ENCODE measurements at places on chromosomes 12 and 14.
A peak's percentile ranks its signal among the peaks of the same experiment; 100 is the strongest.

GRCh38 chr14:32013083-32013482, 64.0 kb upstream of the ARHGAP5 start:
- peaks cover 13% of the 10 kb centered on the region for H3K27me3 ChIP-seq
- H3K4me1 ChIP-seq: no peaks in the 10 kb centered on the region
- no peak overlapping the region for H3K27ac ChIP-seq
- H3K4me3 ChIP-seq: no peak overlapping the region

- H3K36me3 ChIP-seq: no peaks in the 10 kb centered on the region
- no peak overlapping the region for H3K27ac ChIP-seq
- H3K4me3 ChIP-seq: no peak overlapping the region
- H3K27me3 ChIP-seq: no peaks in the 10 kb centered on the region
- DNase-seq: no peak
Measured at GRCh38 chr12:70691018-70691672, 53.9 kb upstream of the PTPRB start.

- no peak overlapping the region for H3K4me3 ChIP-seq
- H3K36me3 ChIP-seq: no peaks in the 10 kb centered on the region
- no peak overlapping the region for H3K27ac ChIP-seq
Measured at GRCh38 chr12:25904442-25904841, 54.0 kb upstream of the RASSF8 start.

DNA sequence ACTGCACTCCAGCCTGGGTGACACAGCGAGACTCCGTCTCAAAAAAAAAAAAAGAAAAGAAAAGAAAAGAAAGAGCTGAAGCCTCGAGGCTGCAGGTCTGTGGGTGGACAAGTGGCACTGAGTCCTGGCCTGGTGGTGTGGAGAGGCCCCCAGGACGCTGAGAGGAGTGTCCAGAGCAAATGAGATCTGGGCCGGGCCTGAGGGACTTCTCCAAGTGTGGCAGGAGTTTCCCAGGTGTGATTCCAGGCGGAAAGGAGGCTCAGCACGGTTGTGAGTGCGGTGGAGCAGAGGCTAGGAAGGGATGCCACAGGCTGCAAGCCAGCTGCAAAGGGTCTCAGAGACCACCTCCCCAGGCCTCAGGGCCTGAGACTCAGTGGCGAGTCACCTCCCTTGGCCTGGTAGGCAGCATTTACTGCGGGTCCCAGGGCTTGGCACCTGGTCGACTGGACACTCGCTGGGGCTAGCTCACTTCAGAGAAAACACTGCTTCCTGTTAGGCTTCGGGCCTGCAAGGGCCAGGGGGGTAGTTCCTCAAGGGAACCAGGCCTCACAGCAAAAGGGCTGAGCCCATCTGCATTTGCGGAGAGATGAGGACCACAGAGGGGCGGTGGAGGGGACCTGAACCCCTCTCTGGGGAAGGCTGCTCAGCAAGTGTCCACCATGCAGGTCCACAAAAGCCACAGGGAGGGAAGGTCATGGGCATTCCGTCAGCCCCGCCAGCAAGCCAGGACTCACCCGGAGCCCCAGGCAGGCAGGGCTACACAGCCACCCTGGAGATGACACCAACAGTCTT, 11.7 kb downstream of the TTC7B start:
- peaks cover 7% of the 10 kb centered on the region for H3K4me1 ChIP-seq
- H3K36me3 ChIP-seq: no peaks in the 10 kb centered on the region
- H3K27ac ChIP-seq: peak overlapping the region; percentile 69

- H3K27me3 ChIP-seq: peaks cover 28% of the 10 kb centered on the region
- no peak overlapping the region for H3K4me3 ChIP-seq
- DNase-seq: no peak
- H3K27ac ChIP-seq: no peak overlapping the region
- H3K36me3 ChIP-seq: no peaks in the 10 kb centered on the region
Measured at GRCh38 chr14:78157494-78158437, 12.4 kb upstream of the NRXN3 start.

DNA sequence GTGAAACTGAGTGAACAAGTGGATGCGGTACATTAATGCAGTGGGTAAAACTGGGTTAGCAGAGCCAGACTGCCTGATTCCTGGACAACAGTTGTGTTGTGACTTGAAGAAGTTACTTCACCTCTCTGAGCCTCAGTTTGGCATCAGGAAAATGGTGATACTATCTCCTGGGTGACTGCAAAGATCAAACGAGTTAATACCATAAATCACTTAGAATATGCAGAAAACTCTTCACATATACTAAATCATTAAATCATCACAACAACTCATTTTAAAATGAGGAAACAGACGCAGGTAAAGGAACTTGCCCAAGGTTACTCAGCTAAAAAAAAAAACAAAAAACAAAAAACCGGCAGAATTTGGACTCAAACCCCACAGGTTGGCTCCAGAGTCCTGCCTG, 811 bp downstream of the MTERF2 start:
- H3K36me3 ChIP-seq: peaks cover 26% of the 10 kb centered on the region
- H3K27me3 ChIP-seq: no peaks in the 10 kb centered on the region
- no peak for DNase-seq
- peaks cover 35% of the 10 kb centered on the region for H3K4me1 ChIP-seq

- no peaks in the 10 kb centered on the region for H3K4me1 ChIP-seq
- H3K36me3 ChIP-seq: no peaks in the 10 kb centered on the region
- no peak overlapping the region for H3K27ac ChIP-seq
- no peaks in the 10 kb centered on the region for H3K27me3 ChIP-seq
Measured at GRCh38 chr14:58565832-58566231, 71.9 kb upstream of the DACT1 start.

DNA sequence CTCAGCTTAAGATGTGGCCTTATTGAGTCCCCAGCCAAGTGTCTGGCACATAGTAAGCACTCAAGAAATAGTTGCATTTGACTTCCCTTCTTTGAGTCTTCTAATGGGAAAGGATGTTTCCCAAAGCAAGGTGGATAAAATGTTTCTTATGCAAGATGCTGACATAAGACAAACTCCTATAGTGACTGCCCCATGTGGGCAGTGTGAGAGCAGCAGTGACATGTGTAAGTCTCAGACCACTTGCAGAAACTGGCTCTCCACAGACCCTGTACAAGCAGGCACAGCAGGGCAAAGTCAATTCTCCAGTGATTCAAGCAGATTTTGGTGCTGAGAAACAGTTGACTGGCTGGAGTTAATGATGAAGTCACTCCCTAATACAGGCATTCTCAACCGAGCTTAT, 255.3 kb downstream of the ANO2 start:
- H3K27me3 ChIP-seq: peaks cover 17% of the 10 kb centered on the region
- H3K4me1 ChIP-seq: no peaks in the 10 kb centered on the region
- H3K4me3 ChIP-seq: no peak overlapping the region

DNA sequence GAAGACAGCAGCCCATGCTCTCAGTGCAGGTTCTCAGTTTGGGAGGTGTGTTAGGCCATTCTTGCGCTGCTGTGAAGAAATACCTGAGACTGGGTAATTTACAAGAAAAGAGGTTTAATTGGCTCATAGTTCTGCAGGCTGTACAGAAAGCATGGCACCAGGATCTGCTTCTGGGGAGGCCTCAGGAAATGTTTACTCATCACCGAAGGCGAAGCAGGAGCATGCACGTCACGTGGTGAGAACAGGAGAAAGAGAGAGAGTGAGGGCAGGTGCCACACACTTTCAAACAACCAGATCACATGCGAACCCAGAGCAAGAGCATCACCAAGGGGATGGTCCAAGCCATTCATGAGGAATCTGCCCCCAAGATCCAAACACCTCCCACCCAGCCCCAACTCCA, 9.0 kb upstream of the LRP6 start:
- no peak for DNase-seq
- no peak overlapping the region for H3K4me3 ChIP-seq
- H3K27me3 ChIP-seq: peaks cover 26% of the 10 kb centered on the region

- peaks cover 16% of the 10 kb centered on the region for H3K27me3 ChIP-seq
- no peak overlapping the region for H3K27ac ChIP-seq
- H3K4me3 ChIP-seq: no peak overlapping the region
- no peaks in the 10 kb centered on the region for H3K36me3 ChIP-seq
Measured at GRCh38 chr12:80053051-80053790, 46.1 kb upstream of the OTOGL start.

DNA sequence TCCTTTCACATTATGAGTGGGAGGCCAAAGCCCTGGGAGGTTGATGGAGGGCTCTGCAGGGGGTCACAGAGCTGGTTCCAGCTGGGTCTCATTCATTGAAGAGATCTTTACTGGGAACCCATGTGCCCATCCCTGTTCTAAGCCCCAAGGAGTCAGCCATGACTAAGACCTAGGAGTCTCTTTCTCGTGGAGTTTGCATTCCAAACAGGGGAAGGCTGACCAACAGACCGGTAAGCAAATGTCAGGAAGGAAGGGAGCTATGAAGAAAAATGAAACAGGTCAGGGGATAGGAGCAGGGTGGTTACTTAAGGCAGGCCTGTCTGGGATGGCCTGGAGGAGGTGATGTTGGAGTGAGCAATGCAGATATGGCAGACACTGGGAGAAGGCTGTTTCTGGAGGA, 31.5 kb downstream of the SYNDIG1L start:
- H3K4me3 ChIP-seq: no peak overlapping the region
- no peak overlapping the region for H3K27ac ChIP-seq
- H3K36me3 ChIP-seq: no peaks in the 10 kb centered on the region
- peaks cover 19% of the 10 kb centered on the region for H3K27me3 ChIP-seq
- DNase-seq: no peak
- H3K4me1 ChIP-seq: no peaks in the 10 kb centered on the region

- no peak for DNase-seq
- no peak overlapping the region for H3K4me3 ChIP-seq
- no peaks in the 10 kb centered on the region for H3K36me3 ChIP-seq
- no peak overlapping the region for H3K27ac ChIP-seq
Measured at GRCh38 chr12:127822809-127823411, 444.1 kb upstream of the TMEM132C start.

DNA sequence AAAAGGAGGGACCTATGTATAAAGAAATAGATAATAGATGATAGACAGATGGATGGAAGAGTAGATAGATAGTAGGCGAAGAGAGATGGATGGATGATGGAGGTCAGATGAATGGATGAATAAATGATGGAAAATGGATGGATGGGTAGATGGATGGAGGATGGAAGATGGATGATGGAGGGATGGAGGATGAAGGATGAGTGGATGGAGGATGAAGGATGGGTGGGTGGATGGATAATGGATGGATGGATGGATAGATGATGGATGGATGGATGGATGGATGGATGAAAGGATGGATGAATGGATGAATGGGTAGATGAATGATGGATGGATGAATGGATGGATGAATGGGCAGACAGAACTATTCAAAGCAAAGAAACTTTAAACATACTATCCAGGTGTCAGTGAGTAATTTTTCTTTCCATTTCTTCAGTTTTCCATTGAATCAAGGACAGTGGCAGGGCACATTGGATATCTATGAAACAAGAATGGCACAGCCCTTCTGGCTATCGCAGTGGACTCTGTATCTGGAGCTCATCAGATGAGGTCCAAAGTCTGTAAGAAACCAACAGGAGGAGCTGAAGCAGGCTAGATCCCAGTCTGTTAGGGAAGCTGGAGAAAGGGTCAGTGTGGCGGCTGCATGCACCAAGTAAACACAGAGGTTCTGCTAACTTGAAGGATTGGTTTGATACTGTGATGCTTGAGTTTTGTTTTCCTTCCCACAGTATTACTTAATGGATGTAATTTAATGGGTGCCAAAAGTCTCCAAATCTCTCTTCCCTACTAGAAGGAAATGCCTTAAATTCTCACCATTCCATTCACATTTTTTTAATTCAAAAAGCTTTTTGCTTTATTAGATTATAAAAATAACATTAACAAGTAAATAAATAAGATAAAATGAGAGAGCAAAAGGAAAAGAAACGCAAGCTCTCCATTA, 18.1 kb upstream of the MED13L start:
- no peak for DNase-seq
- H3K36me3 ChIP-seq: no peaks in the 10 kb centered on the region
- no peak overlapping the region for H3K27ac ChIP-seq
- no peak overlapping the region for H3K4me3 ChIP-seq

DNA sequence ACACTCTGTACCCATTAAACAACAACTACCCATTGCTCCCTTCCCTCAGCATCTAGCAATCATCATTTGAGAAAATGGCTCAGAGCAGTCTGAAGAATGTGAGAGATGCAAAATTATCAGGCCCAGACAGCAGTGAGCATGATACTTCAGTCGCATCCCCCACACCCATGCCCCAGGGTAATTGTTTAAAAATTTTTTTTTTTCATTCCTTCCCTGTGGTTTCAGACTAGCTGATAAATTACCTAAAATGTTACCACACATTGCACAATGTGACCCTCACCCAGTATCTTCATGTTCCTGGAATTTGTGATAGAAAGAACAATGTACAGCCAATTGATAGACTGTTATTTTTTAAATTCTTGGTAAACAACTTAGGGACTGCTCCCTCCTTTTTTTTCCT, 11.3 kb upstream of the USP15 start:
- H3K27me3 ChIP-seq: peaks cover 2% of the 10 kb centered on the region
- no peak for DNase-seq
- no peaks in the 10 kb centered on the region for H3K36me3 ChIP-seq

DNA sequence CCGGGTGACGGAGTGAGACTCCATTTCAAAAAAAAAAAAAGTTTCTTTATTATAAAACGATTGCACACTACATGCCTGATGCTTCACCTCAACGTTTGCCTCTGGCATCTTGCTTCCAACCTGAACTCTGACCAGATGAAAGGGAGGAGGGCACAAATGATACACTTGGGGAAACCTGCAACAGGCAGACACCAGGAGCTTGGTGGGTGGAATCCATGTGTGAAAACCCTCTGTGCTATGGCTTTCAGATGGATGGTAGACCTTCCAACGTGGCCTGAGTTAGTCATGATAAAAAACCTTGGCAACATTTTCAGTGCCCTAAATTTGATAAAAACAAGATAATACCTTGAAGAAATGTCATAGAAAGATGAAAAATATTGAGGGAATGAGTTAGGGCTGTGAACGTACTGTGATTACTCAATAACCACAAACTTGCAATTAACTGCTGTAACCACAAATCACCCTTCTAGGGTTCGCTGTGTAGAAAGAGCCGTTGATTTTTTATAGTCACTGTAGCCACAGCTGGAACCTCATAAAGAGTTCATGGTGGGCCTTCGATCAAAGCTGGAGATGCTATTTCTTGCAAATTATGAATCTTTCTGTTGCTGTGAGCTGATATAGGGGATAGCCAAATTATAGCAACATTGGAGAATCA, 26.1 kb upstream of the GZMB start:
- H3K4me1 ChIP-seq: peaks cover 69% of the 10 kb centered on the region
- peak overlapping the region; percentile 94 for H3K27ac ChIP-seq
- peak overlapping the region; percentile 67 for H3K4me3 ChIP-seq
- DNase-seq: no peak
- no peaks in the 10 kb centered on the region for H3K36me3 ChIP-seq
- H3K27me3 ChIP-seq: no peaks in the 10 kb centered on the region

DNA sequence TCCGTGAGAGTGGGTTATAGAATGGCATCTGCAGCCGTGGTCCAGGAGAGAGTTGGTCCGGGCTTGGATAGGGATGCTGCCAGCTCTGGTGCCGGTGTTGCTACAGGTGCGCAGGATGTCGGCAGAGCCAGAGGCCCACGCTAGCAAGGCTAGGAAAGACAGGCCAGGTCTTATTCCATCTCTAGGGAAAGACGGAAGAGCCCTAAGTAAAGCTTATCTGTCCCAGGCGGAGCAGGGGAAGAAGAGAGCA, 485 bp upstream of the PSME1 start:
- DNase-seq: no peak
- H3K27me3 ChIP-seq: no peaks in the 10 kb centered on the region
- peaks cover 31% of the 10 kb centered on the region for H3K4me1 ChIP-seq
- peak overlapping the region; percentile 84 for H3K27ac ChIP-seq

GRCh38 chr12:59023861-59024424, 103.6 kb upstream of the LRIG3 start:
- no peaks in the 10 kb centered on the region for H3K4me1 ChIP-seq
- H3K4me3 ChIP-seq: no peak overlapping the region
- no peak overlapping the region for H3K27ac ChIP-seq
- H3K36me3 ChIP-seq: no peaks in the 10 kb centered on the region
- H3K27me3 ChIP-seq: no peaks in the 10 kb centered on the region
